Stimulated activated CD8-positive, alpha-beta memory T cell treated with anti-CD3 and anti-CD28 coated beads, Interleukin-2, amount 100 ng/mL, for 48 hours (primary cell): ENCODE measurements at places on chromosomes 1 and 21.

GRCh38 chr1:194919146-194919545 is 1689.1 kb downstream of the KCNT2 start:
- DNase-seq = no peak

GRCh38 chr1:167416506-167416905 is 101.8 kb downstream of the CD247 start:
- DNase-seq = no peak

DNA sequence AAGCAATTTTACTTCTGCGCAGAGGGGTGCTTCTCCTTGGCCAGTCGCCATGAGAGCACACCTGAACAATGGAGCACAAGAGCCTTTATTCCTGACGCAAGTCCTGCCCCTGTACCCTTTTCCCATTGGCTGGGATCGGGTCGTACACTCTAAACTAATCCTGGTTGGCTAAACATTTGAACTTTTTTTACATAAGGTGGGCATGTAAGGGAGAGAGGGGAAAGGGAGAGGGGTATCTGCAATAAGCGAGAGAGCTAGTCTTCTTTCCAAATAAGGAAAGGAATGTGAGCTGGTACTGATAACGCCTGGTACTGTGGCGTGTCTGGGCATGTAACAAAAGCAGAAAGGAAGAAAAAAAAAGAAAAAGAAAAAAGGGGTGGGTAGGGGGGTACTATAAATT is 21.8 kb downstream of the MFSD2A start:
- no peak for DNase-seq

- DNase-seq = peak; percentile 34
These were observed 693 bp downstream of the RAB4A start for GRCh38 chr1:229271448-229272159.

GRCh38 chr21:33036430-33037162 is 10.9 kb downstream of the OLIG2 start:
- no peak for DNase-seq

GRCh38 chr1:242139442-242139841 is 140.5 kb upstream of the MAP1LC3C start:
- no peak for DNase-seq

DNA sequence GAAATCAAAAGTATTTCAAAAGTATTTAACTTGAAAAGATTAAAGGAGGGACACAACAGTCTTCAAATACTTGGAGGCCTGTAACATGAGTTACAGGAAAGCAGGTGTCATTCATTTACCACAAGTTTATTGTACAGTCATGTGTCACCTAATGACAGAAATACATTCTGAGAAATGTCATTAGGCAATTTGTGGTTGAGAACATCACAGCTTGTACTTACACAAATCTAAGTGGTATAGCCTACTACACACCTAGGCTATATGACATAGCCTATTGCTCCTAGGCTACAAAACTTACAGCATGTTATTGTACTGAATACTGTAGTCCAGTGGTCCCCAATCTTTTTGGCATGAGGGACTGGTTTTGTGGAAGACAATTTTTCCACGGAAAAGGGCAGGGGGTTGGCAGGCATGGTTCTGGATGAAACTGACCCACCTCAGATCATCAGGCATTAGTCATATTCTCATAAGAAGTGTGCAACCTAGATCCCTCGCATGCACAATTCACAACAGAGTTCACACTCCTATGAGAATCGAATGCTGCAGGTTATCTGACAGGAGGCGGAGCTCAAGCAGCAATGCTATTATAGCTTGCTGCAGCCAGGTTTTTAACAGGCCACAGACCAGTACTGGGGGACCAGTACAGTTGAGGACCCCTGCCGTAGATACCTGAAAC is 25.0 kb upstream of the PHTF1 start:
- no peak for DNase-seq

DNA sequence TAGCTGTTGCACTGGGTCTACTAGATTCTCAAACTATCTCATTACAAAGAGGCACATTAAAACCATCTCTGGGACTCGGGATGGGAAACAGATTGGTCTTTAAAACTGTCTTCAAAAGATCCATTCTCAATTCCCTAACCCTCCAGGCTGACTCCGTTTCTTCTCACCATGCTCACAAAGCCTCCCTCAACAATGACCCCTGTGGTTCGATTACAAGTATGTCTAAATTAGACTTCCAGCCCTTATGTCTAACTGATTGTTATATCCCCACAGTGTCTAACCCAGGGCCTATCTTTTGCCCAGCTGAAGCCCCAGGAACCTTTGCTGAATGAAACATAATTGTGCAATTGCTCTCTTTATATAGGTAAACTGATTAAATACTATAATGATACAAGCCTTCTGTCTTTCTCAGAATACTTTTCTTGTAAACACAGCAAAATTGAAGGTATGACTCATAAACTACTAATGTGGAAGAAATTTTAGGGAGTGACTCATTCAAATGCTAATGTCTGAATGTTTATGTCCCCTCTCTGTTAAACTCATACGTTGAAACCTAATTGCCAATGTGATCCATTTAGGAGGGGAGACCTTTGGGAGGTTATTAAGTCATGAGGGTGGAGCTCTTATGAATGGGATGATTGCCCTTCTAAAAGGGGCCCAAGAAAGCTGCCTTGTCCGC is 65.6 kb upstream of the DAB1 start:
- DNase-seq = no peak
